ENCODE measurements at places on chromosomes 1 and 21.

DNA sequence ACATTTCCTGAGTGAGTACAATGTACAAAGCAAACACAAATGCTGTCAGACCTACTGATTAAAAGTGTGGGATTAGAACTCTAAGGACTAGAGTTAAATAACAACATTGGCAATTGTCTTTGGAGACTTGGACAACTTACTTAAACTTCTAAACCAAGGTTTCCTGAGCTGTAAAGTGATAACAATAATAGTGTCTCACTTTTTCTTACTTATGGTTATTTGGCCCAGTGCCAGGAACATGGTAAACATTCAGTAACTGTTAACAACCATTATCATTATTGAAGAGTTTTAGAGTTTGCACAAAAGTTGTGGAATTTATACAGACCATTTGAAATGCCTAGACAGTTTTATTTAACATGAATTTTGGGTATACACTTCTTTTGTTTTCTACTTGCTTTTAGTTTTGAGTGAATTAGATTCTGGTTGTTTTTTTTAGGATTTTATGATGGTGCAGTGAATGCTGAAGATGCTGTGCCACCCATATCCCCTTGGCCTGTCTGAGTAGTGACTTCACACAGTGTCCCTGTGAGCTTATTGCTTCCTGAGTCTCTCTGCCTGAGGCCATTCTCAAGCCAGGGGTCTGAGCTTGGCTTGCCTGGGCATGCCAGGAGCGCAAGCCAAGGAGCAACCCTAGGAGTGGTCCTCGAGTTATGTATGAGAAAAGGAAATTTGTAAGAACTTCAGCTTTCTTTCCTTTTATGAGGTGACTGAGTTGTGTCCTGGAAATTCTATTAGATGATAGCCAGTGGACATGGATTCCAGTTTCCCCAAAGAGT, 932.8 kb downstream of the TTLL7 start:
- no peak for DNase-seq
- no peaks in the 10 kb centered on the region for H3K4me1 ChIP-seq
- no peak overlapping the region for H3K4me3 ChIP-seq
- H3K36me3 ChIP-seq: no peaks in the 10 kb centered on the region
- H3K27me3 ChIP-seq: no peaks in the 10 kb centered on the region

DNA sequence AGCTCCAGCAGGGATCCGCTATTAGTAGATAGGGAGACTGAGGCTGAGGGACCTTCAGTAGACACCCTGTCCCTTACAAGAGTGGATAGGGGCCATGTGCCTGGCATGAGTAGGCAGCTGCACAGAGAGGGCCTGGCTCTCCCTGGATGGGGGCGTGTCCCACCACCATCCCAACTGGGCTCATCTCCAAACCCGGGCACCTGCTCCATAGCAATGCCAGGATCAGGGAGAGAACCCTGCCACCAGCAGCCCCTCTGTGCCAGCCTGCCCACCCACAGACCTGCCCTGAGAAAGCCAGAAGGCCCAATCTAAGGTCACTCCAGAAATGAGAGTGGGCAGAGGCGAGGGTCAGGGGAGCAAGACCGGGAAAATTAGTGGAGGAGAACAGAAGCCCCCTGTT, 121.3 kb downstream of the GRIK3 start:
- no peaks in the 10 kb centered on the region for H3K4me1 ChIP-seq
- no peak for DNase-seq
- no peak overlapping the region for H3K27ac ChIP-seq
- no peaks in the 10 kb centered on the region for H3K36me3 ChIP-seq

DNA sequence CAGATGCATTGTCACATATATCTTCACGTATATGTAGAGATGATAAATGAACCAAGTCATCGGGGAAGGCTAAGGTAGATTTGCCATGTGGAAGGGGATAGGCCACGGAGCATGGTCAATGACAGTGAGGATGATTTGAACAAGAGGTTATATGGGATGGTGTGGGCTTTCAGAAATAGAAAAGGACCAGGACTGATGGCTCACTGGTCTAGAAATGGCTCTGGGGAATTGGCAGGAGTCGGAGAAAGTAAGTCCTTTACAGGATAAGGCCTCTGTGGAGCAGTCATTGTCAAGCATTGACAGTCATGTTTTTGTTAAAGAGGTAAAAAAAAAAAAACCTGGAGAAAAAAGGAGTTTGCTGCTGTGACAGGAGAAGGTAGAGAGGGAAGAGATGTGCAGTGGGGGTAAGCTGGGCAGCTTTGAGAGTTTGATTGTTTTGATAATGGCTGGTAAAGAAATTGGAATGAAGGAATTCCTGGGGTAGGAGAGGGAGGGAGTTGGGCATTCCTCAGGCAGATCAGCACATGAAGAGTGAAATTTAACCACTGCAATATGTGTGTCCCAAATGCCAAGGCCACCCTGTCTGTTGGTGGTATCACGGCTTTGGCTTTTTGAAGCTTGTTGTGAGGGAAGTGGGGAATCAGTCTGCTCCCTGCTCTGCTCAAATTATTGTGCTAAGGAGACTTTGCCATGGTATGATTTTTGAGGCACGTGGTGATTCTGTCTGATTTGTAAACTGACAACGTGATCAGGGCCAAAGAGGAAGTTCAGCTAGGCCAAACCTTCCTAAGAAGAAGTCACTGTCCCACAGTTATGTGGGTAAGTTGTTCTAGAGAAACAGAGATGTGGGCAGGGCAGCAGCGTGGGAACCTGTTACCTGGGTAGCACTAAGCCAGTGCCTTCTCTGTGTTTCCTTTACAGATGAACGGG, 26.0 kb downstream of the MACF1 start:
- no peak overlapping the region for H3K27ac ChIP-seq
- H3K4me1 ChIP-seq: peaks cover 9% of the 10 kb centered on the region
- no peak overlapping the region for H3K4me3 ChIP-seq
- peaks cover 5% of the 10 kb centered on the region for H3K36me3 ChIP-seq
- H3K27me3 ChIP-seq: no peaks in the 10 kb centered on the region

GRCh38 chr1:200834383-200834782, 38.4 kb upstream of the GPR25 start:
- H3K36me3 ChIP-seq: no peaks in the 10 kb centered on the region
- H3K27me3 ChIP-seq: no peaks in the 10 kb centered on the region
- no peak overlapping the region for H3K27ac ChIP-seq
- DNase-seq: no peak
- no peak overlapping the region for H3K4me3 ChIP-seq
